ENCODE measurements at places on chromosomes 5 and 9.
A peak's percentile ranks its signal among the peaks of the same experiment; 100 is the strongest.

DNA sequence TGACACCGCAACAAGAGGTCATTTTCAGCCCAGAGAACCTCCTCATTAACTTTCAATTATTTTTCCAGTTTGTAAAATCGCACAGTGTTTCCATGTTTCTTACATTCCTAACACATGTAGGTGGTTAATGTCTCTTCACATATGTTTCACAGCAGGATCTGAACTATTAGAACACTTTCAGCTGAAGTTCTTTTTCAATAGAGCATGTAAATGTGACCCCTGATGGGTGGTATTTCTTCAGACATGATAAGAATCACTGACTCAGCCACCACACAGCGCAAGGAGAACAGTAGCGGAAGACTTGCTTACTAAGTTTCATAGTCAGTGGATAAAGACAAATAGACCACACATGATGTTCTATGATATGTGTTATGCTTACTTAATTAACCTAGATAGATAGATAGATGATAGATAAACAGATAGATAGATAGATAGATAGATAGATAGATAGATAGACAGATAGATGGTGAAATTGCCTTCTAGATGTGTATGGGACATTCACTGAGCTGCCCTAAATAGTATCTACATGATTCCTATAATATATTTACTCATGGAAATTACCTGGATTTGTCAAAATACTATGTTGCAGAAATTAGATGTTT is 1992.1 kb upstream of the NUDT12 start:
- DNase-seq = peak; percentile 6

DNA sequence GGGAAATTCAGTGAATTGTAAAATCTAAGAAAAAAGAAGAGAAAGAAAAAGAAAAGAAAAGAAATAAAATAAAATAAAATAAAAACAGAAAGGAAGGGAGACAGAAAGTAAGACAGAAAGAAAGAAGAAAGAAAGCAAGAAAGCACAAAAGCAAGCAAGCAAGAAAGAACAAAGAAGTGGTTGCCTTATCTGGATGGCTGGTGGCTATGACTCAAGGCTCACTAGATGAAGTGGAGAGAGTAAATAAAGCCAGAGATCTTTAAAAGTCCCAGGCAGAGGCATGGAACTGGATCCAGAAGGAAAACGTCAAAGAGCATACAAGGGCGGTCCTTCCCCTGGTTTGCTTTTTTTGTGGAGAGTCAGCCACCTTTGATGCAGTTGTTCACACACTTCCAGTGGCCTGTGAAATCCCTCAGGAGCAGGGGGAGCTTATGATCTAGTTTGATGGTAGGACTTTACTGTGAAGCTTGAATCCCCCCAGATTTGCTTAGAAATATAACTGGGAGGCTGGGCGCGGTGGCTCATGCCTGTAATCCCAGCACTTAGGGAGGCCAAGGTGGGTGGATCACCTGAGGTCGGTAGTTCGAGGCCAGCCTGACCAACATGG is 176.7 kb upstream of the HMHB1 start:
- DNase-seq = no peak

- DNase-seq = no peak
Measured at GRCh38 chr9:2743937-2744529, 26.7 kb downstream of the KCNV2 start.

GRCh38 chr5:31172881-31173280 is 20.6 kb upstream of the CDH6 start:
- DNase-seq = no peak

DNA sequence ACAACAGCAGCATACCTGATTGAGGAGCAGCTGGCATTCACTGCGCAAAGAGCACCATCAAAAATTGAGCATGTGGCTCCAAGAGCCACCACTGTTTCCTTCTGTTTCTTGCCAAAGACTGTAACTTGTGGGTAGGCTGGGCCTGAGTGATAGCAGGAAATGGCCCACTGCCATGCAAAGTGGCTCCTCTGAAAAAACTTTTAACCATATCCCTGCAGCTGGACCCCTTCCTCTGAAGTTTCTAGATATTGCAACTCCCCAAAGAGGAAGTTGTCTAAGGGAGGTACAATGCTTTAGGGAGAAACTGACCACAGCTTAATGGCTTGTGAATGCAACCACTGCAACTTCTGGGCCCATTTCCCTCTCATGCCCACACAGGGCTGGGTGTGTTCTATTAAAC is 355.4 kb upstream of the PDE4D start:
- no peak for DNase-seq

GRCh38 chr9:37332578-37332977 is 89.9 kb upstream of the GRHPR start:
- DNase-seq = no peak

- DNase-seq = peak; percentile 88
Measured at GRCh38 chr5:91162534-91163381, 220.4 kb downstream of the ARRDC3 start.

- DNase-seq = no peak
Measured at GRCh38 chr5:119811458-119811857, 182.1 kb downstream of the FAM170A start.

DNA sequence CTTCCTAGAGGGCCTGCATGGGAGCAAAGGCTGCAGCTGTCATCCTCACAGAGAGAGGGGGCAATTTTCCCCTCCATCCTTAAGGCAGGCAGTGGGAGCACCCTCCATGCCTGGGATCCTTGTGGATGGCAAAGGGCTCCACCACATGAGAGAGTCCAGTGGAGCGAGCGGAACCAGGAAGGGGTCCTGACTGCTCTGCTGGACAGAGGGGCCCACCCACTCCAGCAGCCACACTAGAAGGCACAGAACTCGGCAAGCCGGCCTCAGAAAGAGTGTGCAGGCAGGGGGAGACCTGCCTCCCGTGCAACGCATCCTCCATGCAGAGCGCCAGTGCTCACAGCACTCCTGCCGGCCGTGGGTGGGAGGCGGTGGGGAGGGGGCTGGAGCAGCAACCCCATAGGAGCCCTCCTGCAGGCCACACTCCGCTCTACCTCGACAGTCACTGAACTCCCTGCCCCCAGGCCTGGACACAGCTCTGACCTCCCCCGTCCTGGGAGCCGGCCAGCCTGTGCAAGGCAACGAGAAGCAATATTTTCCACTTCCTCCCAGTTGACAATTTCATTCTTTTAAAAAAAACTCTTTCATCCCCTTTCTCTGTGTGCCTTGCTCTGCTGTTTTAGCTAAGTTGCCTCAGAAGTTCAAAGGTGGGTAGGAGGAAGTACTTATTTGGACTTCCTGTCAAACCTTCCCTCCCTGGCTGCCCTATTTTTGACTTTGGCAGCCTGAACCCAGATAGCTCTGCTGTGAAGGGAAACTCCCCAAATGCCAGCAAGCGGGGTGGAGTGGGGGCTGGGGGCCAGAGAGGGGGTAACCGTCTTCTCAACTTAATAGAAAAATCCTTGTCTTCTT is 5.3 kb upstream of the LCP2 start:
- no peak for DNase-seq

DNA sequence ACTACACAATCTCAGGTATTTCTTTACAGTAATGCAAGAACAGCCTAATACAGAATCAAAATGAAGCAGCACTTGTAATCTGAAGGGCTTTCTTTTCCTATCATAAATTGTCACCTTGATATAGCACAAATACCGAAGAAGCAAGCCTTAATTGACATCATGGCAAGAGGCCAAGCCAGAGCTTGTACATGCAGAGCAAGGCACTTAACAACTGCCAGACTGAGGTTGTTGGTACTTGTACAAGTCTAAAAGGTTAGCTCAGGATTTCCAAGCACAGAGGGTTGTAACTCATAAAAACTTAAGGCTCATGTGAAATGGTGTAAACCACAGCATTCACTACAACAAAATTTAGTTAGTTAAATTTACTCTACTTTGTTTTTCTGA is 158.8 kb upstream of the SPEF2 start:
- no peak for DNase-seq

- DNase-seq = no peak
Measured at GRCh38 chr9:124764774-124765438, 6.2 kb downstream of the NR6A1 start.

- peak; percentile 47 for DNase-seq
Measured at GRCh38 chr9:7336356-7337065, 463.1 kb downstream of the DMAC1 start.

DNA sequence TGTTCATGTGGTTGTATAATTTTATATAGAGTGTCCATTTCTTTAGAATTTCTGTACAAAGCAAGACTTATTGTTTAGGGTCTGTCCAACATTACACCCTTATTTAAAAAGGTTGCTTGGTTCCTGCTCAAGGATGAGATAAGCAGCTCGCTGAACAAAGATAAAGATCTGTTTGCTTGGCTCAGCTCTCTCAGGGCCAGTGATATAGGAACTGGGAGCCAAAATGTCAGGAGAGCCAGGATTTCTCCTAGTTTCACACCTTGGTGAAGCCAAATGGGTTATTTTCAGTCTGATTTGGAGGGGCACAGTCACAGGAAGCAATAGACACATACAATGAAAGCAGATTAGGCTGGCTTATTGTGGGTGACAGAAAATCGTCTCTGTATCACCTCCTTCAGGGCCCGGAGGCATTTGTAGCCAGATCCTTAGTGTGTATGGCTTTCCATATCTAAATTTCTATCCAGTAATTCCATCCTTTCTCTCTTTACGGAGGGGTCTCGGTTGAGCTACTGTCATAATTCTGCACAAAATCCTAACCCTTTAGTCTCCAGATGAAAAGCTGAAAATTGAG is 396.4 kb downstream of the TMEM232 start:
- no peak for DNase-seq

GRCh38 chr9:89690334-89690912 is 85.6 kb downstream of the GADD45G start:
- DNase-seq = no peak

DNA sequence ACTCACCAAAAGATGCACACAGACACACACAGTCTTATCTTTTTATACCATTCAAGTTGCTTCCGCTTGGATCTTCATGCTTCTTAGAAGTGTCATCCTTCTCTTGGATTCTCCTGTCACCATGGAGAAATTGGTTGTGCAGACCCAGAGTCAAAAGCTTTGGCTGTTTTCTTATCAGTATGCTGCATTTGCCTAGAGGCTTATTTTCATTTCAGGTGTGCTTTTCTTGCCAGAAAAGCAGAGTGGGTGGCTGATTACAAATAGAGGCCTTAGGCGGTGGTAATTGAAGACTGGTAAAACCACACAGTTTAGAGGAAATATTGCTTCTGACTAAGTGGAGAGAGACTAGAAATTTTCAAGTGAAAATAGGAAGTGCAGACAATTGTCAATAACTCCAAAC is 70.2 kb upstream of the TLE4 start:
- no peak for DNase-seq

GRCh38 chr9:11758016-11758415 is 935.2 kb upstream of the TYRP1 start:
- peak; percentile 18 for DNase-seq

DNA sequence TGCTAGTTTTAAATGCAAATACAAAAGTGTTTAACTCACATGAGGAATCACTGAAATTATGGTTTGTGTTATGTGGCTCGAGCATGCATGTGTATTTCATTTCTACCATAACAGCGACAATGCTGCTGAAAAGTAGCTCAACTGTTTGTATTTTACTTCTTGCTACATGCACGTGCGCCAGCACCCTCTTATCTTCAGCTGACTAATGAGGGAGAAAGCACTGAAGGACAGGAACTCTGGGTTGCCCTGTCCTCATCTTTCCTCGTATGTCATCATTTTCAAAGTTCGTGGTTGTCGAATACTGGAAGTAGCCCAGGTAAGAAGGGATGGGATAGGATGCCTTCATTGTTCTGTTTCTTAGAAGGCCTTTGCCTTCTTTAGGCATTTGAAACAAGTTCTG is 120.3 kb downstream of the SYK start:
- no peak for DNase-seq

GRCh38 chr5:172403189-172403796 is 51.0 kb downstream of the SH3PXD2B start:
- DNase-seq = peak; percentile 75

GRCh38 chr5:103915081-103915480 is 352.5 kb upstream of the NUDT12 start:
- no peak for DNase-seq

DNA sequence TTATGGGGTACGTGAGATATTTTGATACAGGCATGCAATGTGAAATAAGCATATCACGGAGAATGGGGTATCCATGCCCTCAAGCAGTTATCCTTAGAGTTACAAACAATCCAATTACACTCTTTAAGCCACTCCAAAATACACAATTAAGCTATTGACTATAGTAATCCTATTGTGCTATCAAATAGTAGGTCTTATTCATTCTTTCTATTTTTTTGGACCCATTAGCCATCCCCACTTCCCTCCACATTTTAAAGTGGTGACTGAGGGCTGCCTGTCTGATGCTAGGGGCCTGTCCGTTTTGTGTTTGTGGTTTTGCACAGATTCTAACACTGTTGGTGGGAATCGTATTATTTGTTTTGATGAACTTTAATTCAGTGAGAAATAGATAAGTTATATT is 129.7 kb upstream of the DHFR start:
- no peak for DNase-seq

- DNase-seq = no peak
Measured at GRCh38 chr9:133004091-133004998, 25.9 kb downstream of the GFI1B start.

- no peak for DNase-seq
Measured at GRCh38 chr9:3969590-3970260, 330.1 kb downstream of the GLIS3 start.

- DNase-seq = no peak
Measured at GRCh38 chr5:166073901-166074581, 2217.4 kb upstream of the WWC1 start.

DNA sequence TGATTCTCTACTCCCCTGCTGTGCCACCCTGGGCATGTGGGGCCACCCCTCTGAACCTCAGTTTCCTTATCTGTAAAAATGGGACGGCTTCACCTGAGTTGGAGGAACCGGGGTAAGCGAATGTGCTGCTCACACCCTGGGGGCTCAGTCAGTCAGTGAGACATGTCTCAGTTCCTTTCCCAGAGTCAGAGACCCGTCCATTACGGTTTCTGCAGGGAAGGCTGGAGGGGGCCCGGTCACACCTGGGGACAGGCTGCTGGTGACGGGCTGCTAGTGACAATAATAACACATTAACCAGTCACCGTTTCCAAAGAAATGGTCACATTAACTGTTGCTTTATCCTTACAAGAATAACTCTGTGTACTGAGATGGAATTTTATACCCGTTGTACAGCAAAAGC is 282.4 kb downstream of the NSG2 start:
- no peak for DNase-seq

GRCh38 chr9:127142931-127143464 is 20.6 kb upstream of the ANGPTL2 start:
- no peak for DNase-seq

GRCh38 chr9:135221951-135222631 is 134.6 kb downstream of the OLFM1 start:
- no peak for DNase-seq

All from skeletal muscle cell (primary cell).